ENCODE measurements at places on chromosomes 5 and 9. TPM values are rescaled to one million over a fixed set of nuclear protein-coding genes. Genes with fewer than 3 reads are reported as not detected.

- no peak overlapping the region for H3K27ac ChIP-seq
- no peak for DNase-seq
- H3K4me1 ChIP-seq: no peaks in the 10 kb centered on the region
- no peaks in the 10 kb centered on the region for H3K27me3 ChIP-seq
- no peaks in the 10 kb centered on the region for H3K36me3 ChIP-seq
These were observed 73.3 kb upstream of the TARS1 start for GRCh38 chr5:33367416-33367815.

The GRIA1 gene
- 2.6 TPM for total RNA-seq

DNA sequence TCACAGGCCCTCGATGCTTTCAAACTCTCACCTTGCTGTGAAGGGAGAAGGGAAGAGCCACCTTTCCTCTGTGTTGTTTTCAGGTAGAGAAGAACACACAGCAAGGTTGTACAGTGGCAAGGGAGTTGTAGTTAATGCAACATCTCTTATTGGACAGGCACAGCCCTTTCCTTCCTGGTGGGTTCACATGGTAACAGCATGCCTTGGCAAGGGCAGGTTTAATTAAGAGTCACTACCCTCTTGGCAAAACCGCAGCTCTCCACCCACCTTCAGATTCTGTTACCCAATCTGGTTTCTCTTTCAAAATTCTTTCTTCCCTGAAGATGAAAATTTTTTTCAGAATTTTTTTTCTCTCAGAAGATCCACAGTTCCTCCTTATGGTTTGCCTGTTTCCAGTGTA lies 253.1 kb downstream of the TLR4 start:
- no peak for DNase-seq
- H3K27me3 ChIP-seq: no peaks in the 10 kb centered on the region
- no peak overlapping the region for H3K4me3 ChIP-seq
- no peak overlapping the region for H3K27ac ChIP-seq
- H3K4me1 ChIP-seq: no peaks in the 10 kb centered on the region
- no peaks in the 10 kb centered on the region for H3K36me3 ChIP-seq

The MORN5 gene
- not detected for total RNA-seq

The EPB41L4B gene
- total RNA-seq: 41.9 TPM

DNA sequence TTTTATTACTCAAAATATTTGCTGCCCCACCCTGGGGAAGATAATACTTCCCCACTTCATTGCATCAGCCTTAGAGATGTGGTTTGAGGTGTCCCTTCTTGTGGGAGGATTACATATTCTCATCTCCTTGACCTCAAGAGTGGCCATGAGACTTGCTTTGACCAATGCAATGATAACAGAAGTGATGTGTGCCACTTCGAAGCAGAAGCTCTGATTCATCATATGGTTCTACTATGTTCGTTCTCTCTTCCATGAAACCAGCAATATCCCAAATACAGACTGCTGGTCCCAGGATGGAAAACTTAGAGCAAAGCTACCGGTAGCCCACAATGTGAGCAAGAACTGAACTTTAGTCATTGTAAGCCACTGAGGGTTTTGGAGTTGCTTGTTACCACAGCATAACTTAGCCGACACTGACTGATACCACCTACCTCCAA lies 92.0 kb downstream of the THBS4 start:
- no peak overlapping the region for H3K4me3 ChIP-seq
- no peak for DNase-seq
- H3K4me1 ChIP-seq: no peaks in the 10 kb centered on the region
- H3K27me3 ChIP-seq: no peaks in the 10 kb centered on the region
- H3K27ac ChIP-seq: no peak overlapping the region
- no peaks in the 10 kb centered on the region for H3K36me3 ChIP-seq

All from body of pancreas (tissue), 4 donors.